Left hindlimb (tissue), 1 donor: ENCODE measurements at places on chromosomes 6 and 20.

- no peak for DNase-seq
Observed at GRCh38 chr20:34388000-34388399, 24.9 kb downstream of the ITCH start.

DNA sequence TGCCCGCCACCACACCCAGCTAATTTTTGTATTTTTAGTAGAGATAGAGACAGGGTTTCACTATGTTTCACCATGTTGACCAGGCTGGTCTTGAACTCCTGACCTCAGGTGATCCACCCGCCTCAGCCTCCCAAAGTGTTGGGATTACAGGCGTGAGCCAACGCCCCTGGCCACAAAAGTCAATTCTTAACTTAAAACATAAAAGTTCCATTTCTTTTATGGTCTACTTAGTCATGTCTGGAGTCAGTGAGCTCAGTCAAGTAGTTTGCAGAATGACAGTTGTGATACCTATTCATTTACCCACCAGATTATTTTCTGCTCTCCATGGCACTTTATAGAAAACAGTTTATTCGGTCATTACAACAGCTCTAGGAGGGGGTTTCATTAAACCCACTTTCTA is 103.1 kb upstream of the ESR1 start:
- DNase-seq = no peak

DNA sequence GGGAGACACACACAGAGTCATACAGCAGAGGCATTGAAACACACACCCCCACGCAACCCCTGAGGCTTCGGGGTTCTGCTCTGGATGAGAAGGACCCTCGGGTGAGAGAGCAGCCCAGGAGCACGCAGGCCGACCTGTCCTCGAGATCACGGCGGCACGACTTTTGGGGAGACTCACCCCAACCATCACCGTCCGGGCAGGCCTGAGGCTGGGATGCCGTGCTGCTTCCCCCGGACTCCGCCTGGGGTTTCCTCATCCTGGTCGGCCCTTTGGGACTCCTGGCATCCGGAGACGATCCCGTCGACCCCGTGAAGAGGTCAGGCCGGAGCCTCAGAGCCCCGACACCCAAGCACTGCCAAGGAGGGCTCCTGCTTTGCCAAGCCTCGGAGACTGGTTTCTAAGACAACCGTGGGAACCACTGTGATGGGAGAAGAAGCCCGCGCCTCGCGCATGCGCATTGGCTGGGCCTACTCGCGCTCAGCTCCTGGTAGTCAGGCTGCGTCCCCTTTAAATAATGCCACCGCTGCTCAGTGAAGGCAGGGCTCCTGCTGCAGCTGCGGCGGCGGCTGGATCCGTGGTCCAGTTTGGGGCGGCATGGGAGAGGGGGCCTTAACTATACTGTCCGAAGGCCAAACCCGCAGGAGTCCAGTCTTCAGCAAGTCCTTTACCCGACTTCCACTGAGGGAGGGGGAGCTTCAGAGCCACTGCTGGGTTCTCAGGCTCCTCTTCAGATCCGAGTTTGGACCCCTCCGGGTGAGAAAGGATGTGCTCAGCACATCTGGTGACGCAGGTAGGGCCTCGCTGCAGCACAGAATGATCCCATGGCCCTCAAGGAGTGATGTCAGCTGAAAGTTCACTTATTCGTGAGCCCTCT is 171.4 kb upstream of the ZNF337 start:
- DNase-seq = peak; percentile 79

DNA sequence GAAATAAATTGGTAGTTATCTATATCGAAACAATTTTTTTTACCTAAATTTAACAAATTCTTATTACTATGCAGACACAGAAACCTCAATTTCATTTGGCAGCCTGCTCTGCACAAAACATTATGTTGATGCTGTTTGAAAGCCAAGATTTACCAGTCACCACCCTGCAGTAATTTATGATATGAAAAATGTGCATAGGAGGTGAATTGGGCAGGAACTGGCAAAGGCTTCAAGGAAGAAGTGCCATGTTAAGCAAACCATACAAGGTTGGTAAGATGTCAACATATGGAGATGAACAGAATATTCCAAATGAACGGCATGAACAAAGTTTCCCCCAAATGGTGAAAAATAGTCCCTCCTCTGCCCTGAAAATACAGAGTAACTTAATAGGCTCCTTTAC is 54.2 kb upstream of the TAB2 start:
- DNase-seq = no peak
